ENCODE measurements at places on chromosomes 13 and 19. TPM values are rescaled to one million over a fixed set of nuclear protein-coding genes. Genes with fewer than 3 reads are reported as not detected.
A peak's percentile ranks its signal among the peaks of the same experiment; 100 is the strongest.

DNA sequence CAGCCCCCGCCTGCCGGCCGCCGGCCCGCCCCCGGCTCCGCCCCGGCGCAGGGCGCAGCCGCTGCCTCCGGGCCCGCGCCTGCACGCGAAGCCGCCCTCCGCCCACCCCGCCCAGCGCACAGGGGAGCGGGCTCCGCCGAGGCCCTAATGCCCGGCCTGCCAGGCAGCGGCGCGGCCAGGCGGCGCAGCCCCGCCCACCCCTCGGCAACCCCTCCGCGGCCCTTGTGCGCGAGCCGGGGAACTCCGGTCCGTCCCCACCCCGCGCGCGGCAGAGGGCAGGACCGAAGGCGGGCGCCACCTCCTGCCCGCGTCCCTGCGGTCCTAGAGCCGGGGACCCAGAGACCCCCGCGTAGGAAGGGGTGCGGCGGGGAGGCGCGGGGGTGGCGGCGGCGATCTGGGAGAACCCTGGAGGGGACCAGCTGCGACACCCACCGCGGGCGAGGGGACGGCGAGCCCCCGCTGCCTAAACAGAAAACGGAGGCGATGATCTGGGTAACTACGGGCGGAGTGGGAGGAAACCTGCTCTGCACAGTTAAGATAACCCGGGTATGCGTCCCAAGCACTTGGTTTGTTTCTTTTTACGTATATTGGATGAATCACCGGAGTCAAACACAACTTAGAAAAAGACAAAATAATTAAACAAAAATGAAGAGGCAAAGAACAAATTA, 350 bp upstream of the USP12 start:
- H3K27me3 ChIP-seq = no peaks in the 10 kb centered on the region
- H3K4me1 ChIP-seq = peaks cover 36% of the 10 kb centered on the region
- peak overlapping the region; percentile 89 for H3K27ac ChIP-seq
- no peaks in the 10 kb centered on the region for H3K36me3 ChIP-seq
- peak; percentile 81 for DNase-seq
- peak overlapping the region; percentile 73 for H3K4me3 ChIP-seq

The S1PR5 gene
- 0.92 TPM for total RNA-seq

- no peak for DNase-seq
- no peaks in the 10 kb centered on the region for H3K36me3 ChIP-seq
- no peaks in the 10 kb centered on the region for H3K27me3 ChIP-seq
- H3K27ac ChIP-seq = no peak overlapping the region
Observed at GRCh38 chr13:31968473-31968872, 63.1 kb upstream of the FRY start.

DNA sequence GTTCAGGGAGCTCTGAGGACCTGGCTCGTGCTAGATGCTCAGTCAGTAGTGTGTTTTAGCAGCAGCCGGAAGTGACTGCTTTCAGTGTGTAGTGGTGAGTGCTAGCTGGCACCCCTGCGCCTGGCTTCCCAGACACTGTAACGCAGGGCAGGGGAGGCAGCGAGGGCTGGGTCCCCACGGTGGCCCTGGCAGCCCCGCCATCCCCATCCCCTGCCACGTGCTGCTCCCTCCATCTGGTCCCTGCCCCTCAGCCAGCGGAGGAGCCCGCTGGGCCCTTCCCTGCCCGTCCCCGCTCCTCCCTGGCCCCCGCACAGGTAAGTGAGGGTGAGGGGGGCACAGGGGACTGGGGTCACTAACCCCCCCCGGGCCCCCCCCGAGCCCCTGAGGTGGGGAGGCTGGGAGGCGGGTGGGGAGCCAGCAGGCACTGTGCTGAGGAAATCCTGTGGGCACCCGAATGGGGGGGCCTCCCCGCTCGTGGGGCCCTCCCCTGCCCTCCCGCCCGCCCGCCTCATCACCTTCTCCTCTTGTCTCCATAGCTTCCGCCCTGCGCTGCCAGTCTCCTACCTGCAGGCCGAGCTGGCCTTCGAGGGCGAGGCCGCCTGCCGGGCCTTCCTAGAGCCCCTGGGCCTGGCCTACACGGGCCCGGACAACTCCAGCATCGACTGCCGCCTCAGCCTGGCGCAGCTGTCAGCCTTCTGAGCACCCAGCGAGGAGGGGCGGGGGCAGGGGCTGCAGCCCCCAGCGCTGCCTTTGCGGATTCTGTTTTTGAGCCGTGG, 3.2 kb downstream of the LENG9 start:
- H3K4me3 ChIP-seq = no peak overlapping the region
- peaks cover 49% of the 10 kb centered on the region for H3K4me1 ChIP-seq
- DNase-seq = no peak
- peaks cover 67% of the 10 kb centered on the region for H3K36me3 ChIP-seq
- no peaks in the 10 kb centered on the region for H3K27me3 ChIP-seq
- H3K27ac ChIP-seq = no peak overlapping the region

GRCh38 chr19:17404015-17404414, 1.4 kb downstream of the BST2 start:
- H3K4me3 ChIP-seq = peak overlapping the region; percentile 72
- DNase-seq = no peak
- peaks cover 56% of the 10 kb centered on the region for H3K4me1 ChIP-seq

Data from CD4-positive, alpha-beta T cell (primary cell).